ENCODE measurements at places on chromosomes 3 and 15.

- no peak for DNase-seq
Observed at GRCh38 chr3:94709249-94709902, 646.5 kb downstream of the NSUN3 start.

- DNase-seq: no peak
Observed at GRCh38 chr15:43526261-43526930, 9.0 kb downstream of the MAP1A start.

DNA sequence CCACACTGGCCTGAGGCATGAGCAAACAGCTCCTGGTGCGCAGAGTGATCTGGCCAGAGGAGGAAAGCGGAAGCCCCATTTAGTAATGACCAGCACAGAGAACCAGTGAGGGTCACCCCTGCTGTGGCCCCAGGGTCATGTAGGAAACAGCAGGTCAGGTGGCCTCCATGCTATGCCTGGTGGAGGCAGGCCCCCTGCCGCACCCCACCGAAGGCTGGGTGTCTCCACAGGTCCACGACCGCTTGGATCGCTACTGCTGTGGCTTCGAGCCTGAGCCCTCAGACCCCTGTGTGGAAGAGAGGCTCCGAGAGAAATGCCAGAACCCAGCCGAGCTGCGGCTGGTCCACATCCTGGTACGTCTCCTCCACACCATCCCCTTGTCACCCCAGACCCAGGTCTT lies 52.6 kb downstream of the POMGNT2 start:
- no peak for DNase-seq

- no peak for DNase-seq
Observed at GRCh38 chr15:28907338-28907960, 21.7 kb downstream of the APBA2 start.

GRCh38 chr15:80777826-80778620 lies 1.1 kb upstream of the CEMIP start:
- no peak for DNase-seq

DNA sequence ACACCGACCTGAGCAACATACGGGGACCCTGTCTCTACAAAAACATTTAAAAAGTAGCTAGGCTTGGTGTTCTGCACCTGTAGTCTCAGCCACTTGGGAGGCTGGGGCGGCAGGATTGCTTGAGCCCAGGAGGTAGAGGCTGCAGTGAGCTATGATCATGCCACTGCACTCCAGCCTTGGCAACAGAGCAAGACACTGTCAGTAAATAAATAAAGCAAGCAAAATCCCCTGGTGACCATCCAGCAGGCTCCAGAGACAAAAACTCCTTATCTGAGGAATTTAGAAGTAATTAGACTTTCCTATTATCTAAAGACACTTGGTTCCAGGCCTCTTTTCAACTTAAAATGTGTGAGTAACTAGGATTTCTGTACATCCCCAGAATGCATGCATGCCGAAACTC lies 29.5 kb upstream of the ZNF774 start:
- no peak for DNase-seq

DNA sequence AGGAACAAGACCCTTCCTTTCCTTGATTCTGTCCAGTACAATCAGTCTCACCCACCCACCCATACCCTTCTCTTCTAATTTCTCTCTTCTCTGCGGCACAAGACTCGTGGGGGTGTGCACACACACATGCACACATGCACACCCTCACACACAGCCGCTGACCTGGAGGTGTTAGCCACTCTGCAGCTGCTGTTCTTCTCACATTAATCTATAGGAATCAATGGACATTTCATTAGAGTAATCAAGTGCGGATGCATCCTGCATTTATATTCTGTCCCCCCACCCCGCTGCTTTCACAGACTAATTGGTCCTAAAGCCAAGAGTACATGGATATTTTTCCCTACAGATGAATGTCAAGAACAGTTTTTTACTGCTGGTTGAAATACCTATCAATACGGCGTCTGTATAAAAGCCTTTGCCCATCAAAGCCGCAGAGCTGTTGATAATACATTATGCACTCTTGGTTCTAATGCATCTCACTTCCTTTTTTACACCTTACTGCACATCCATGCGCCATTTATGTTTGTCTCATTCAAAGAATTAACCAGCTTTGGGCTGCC lies 186.5 kb upstream of the ONECUT1 start:
- DNase-seq: no peak

- DNase-seq: no peak
Observed at GRCh38 chr15:76293361-76293760, 17.9 kb downstream of the ETFA start.

- no peak for DNase-seq
Observed at GRCh38 chr3:35528728-35529127, 110.6 kb upstream of the ARPP21 start.

GRCh38 chr3:190697901-190698300 lies 164.6 kb downstream of the GMNC start:
- DNase-seq: no peak

DNA sequence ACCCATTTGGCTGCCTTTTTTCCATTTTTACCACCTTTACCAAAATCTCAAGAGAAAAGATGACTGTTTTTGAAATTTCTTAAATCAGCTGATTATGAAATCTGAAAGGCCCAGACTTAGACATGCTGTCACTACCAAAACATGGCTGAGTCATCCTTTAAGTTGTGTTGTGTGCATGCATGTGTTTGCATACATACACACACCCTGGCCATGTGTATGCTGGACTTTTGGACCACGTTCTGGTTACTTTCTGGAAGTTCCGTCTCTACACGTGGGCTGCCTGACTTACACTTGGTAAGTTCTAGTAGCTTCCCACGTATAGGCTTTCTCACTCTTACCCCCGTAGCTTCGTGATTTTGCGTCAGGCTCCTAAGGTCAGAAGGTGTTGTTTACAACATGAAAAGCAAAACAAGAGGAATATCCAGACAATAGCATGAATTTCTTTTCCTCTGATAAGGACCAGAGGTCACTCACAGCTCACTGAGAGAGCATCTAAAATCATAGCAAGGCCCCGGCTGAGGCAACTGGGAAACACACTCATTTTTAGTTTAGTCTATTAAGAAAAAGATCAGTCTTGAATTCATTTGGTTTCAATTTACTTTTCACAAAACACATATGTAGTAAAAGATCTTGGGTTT lies 62.4 kb downstream of the COL8A1 start:
- no peak for DNase-seq

- DNase-seq: no peak
Observed at GRCh38 chr15:68366314-68366713, 65.6 kb downstream of the ITGA11 start.

DNA sequence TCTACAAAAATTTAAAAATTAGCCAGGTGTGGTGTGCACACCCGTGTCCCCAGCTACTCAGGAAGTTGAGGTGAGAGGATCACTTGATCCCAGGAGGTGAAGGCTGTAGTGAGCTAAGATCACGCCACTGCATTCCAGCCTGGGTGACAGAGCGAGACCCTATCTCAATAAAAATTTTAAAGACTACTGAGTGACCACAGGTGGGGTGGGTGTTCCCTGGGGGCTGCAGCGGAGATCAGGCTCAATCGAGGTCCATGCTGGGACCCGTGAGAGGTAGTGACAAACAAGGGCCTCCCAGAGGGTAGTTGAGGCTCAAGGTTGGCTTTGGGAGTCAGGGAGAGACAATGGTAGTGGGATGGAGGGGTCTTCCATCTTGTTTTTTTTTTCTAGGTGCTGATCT lies 38.9 kb upstream of the LIMD1 start:
- no peak for DNase-seq

- DNase-seq: no peak
Observed at GRCh38 chr15:32909431-32909830, 191.6 kb downstream of the GREM1 start.

DNA sequence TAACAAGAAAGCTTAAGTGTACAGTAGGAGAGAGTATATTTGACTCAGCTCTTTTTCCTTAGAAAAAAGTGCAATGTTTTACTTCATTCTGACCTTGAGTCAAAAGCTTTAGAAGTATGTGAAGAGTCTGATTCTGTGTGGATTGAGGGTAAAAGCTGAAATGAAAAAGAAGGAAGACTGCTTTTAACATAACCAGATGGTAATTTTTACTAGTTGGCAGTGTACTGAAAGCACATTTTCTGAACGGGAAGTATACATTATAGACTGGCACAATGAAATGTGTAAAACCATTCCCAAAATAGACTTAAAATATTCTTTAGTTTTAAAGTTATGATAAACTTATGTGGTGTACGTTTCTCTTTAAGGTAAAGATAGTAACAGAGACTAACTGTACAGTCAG lies 197.8 kb upstream of the ZNF717 start:
- DNase-seq: no peak

DNA sequence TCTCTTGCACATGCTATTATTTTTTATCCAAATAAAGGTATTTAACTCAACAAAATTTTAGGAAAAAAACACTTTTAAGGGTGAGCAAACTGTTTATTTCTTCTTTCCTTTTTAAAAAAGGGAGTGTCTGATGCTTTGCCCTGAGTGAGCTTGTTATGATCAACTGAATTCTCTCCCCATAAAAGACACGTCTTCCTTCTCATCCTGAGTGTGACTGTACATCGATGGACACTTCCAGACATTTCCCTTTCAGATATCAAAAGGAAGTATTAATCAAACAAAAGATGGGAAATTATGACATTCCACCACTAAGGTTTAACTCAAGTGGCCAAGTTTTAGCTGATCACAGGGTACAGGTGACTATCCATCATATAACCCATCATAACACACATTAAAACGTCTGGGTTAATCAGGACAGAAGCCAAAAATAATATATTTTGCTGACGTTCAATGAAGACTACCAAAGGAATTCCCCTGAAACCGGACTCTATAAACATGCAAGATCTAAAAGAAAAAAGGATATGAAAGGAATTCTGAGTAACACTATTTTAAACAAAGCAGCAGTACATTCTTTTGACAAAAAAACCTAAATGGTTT lies 354.8 kb downstream of the MECOM start:
- no peak for DNase-seq

DNA sequence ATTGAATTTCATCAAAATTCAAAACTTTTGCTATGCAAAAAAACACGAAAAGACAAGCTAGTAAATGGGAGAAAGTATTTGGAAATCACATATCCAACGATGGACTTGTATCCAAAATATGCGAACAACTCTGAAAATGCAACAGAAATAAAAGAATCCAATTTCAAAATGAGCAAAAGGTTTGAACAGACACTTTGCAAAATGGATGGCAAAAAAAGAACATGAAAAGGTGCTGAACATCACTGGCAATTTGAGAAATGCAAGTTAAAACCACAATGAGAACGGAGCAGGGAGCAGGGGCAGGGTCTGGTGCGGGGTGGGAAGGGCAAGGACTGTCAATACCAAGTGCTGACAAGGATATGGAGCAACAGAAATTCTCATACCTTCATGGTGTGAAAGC lies 23.1 kb upstream of the FOXP1 start:
- no peak for DNase-seq

- no peak for DNase-seq
Observed at GRCh38 chr3:17013571-17013970, 128.8 kb downstream of the PLCL2 start.

GRCh38 chr3:153599685-153600084 lies 437.7 kb downstream of the RAP2B start:
- DNase-seq: peak; percentile 33

DNA sequence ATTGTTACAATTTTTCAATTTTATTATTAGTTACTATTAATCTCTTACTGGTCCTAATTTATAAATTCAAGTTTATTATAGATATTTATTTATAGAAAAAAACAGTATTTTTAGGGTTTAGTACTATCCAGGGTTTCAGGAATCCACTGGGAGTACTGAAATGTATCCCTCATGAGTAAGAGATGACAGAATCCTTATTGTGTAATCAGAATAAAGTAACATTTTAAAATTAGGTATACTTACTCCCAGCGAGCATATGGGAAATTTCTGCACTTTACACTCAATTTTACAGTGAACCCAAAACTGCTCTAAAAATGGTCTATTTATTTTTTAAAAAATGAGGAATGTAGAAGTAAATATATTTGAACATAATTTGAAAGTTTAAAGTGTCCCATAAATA lies 202.7 kb downstream of the CGGBP1 start:
- DNase-seq: no peak

DNA sequence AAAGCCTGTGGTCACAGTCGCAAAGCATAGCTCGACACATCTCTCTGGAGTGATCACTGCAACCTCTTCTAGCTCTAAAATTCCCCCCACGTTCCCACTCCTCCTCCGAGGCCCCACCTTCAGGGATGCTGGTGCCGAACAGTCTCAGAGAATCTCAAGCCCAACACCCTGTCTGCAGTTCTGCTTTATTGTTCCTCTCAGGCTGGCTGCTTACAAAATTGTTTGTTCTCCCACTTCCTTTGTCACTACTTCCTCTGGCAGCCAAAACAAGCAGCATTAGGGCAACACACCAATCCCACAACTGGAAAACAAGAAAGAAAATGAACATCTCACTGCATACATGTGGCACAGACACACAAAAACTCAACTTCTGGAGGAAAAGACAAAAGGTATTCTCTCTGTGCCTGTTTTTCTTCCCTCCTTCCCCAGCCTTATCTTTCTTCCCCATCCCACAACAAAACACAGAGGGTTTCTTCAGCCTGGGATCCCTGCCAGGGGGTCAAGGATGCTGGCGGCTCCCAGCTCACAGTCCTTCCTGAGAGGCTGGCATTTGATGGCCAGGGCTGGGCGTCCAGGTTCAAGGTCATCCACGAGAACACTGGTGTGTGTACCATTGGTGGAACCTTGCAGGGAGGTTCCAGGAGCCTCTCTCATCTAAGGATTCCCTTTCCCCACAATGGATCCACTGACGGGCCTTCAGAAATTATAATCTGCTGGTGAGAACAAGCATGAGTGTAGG lies 108.4 kb downstream of the TMCO5A start:
- no peak for DNase-seq

- DNase-seq: no peak
Observed at GRCh38 chr3:131711114-131711768, 208.5 kb upstream of the MRPL3 start.

- no peak for DNase-seq
Observed at GRCh38 chr3:46110701-46111493, 83.6 kb upstream of the XCR1 start.

DNA sequence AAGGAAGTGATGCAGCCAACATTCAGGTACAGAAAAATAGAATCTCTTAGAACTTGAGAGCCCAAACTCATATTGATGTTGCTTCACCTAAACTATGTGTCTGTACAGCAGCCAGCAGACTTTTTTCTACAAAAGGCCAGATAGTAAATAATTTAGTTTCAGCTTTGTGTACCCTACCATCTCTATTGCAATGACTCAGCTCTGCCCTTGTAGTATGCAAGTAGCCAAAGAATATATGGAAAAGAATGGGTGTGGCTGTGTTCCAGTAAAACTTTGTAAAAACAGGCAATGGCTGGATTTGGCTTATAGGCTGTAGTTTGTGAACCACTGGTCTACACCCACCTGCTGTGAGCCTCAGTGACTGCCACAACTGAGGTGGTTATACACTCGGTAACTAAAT lies 392.5 kb upstream of the RARB start:
- DNase-seq: no peak

GRCh38 chr15:64950888-64951287 lies 38.8 kb downstream of the SPG21 start:
- DNase-seq: no peak

- no peak for DNase-seq
Observed at GRCh38 chr3:111336511-111336910, 205.5 kb upstream of the CD96 start.

GRCh38 chr3:69494185-69494584 lies 108.3 kb upstream of the FRMD4B start:
- no peak for DNase-seq

- DNase-seq: no peak
Observed at GRCh38 chr15:99310745-99311144, 59.5 kb downstream of the LRRC28 start.
